ENCODE measurements at places on chromosomes 16 and 17. TPM values are rescaled to one million over a fixed set of nuclear protein-coding genes. Genes with fewer than 3 reads are reported as not detected.

DNA sequence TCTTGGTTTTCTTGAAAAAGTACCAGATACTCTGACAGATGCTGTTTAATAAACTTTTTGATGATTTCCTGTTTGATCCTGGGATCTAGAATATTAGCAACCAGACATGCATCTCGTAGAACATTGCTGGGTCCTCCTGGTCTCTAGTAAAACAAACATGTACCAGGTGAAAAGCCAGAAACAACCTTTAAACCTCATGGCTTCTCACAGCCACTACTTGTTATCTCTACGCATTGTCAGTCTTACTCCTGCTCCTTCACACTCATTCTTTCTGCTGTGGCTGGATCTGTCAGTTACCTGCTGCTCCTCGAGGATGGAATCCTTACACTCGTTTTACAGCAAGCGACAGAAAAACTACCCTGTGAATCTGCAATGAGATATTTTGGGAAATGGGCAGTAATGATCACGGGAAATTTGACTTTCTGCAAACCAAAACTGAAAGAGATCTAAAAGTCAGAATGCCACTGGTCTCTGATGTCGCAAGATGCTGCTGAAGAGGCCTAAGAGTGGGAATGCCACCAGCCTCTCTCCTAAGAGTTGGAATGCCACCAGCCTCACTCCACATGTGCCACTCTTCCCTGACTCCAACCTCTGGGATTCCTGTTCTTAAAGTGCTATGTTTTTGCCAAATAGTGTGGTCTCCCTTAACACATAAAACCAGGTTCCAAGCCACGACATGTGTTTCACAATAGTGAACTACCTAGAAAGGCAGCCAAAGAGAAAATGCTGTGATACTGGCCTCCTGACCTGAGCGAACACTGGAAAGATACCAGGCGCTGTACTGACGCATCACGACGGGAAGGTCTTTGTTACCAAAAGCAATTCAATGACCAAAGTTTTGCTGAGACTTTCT is 86.3 kb downstream of the VPS53 start:
- no peak overlapping the region for H3K4me3 ChIP-seq
- no peak for DNase-seq
- H3K4me1 ChIP-seq = no peaks in the 10 kb centered on the region
- no peaks in the 10 kb centered on the region for H3K27me3 ChIP-seq
- no peak overlapping the region for H3K27ac ChIP-seq
- H3K36me3 ChIP-seq = peaks cover 28% of the 10 kb centered on the region

DNA sequence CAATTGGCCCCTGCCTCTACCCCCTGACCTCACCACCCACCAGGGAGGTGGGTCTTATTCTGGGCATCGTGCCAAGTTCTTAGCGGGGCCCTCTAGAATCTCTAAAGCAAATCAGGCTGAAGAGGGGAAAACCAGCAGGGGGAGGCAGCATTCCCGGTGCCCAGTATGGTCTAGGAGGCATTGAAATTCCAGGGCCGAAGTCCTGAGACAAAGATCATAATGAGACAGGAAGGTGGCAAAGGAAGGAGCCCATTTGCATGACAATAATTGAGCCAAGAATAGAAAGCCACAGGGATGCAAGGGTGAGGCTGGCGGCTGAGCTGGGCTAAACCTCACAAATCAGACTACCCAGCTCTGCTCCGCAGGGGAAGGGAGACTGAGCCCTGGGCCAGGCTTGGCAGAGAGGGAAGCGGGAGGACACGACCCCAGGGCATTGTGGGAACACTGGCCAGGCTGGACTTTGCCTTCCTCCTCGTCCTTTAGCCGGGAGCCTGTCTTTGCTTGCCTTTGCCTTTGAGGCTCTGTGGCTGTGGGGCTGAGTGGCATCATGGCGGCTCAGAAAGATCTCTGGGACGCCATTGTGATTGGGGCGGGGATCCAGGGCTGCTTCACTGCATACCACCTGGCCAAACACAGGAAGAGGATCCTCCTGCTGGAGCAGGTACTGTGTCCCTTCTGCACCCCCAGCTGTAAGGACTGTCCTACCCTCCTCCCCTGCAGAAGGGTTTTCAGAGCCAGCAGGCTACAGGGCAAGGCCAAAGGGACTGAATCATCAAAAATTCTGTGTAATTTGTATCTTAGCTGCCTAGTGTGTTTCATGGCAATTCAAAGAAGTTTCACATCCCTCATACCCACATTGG is at the start of gene PIPOX:
Gene PIPOX (plus strand): TSS at position 463 of the 860 bp plus-strand sequence. CDS start 85 bp downstream, at position 548.
- no peak within 1 kb of the TSS for H3K4me3 ChIP-seq
- H3K27me3 ChIP-seq = no peaks in the 10 kb centered on the region
- no peaks in the 10 kb centered on the region for H3K36me3 ChIP-seq
- DNase-seq = no peak
- H3K27ac ChIP-seq = no peak within 1 kb of the TSS
- no peaks in the 10 kb centered on the region for H3K4me1 ChIP-seq

GRCh38 chr16:54291656-54292487 is 5.3 kb upstream of the IRX3 start:
- no peaks in the 10 kb centered on the region for H3K36me3 ChIP-seq
- H3K4me3 ChIP-seq = no peak overlapping the region
- no peak for DNase-seq
- H3K27ac ChIP-seq = no peak overlapping the region
- no peaks in the 10 kb centered on the region for H3K4me1 ChIP-seq

DNA sequence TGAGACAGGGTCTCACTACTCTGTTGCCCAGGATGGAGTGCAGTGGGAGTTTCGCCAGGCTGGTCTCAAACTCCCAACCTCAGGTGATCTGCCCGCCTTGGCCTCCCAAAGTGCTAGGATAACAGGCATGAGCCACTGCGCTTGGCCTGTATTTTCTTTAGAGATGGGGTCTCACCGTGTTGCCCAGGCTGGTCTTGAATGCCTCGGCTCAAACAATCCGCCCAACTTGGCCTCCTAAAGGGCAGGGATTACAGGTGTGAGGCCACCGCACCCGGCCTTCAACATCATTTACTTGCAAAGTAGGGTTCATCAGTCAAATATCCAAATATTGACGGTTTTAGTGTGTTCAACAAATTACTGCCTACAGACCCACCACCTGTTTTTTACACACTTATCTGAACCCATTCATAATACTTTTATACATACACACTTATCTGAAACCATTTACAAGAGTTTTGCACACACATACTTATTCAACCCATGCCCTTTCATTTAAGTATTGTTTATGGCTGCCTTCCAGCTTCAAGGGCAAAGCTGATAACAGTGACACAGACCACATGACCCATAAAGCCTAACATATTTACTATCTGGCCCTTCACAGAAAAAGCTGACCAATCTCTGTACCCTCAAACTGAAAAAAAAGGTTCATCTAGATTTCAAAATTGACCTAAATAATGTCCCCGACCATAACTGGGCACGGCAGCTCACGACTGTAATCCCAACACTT is 11.9 kb downstream of the TMEM170A start:
- peaks cover 20% of the 10 kb centered on the region for H3K36me3 ChIP-seq
- no peak overlapping the region for H3K27ac ChIP-seq
- DNase-seq = no peak
- H3K27me3 ChIP-seq = no peaks in the 10 kb centered on the region
- H3K4me1 ChIP-seq = peaks cover 12% of the 10 kb centered on the region
- no peak overlapping the region for H3K4me3 ChIP-seq

- no peak overlapping the region for H3K27ac ChIP-seq
- H3K27me3 ChIP-seq = no peaks in the 10 kb centered on the region
- H3K4me1 ChIP-seq = no peaks in the 10 kb centered on the region
- H3K4me3 ChIP-seq = no peak overlapping the region
- DNase-seq = no peak
These were observed 111.7 kb downstream of the SPECC1 start for GRCh38 chr17:20120836-20121235.

DNA sequence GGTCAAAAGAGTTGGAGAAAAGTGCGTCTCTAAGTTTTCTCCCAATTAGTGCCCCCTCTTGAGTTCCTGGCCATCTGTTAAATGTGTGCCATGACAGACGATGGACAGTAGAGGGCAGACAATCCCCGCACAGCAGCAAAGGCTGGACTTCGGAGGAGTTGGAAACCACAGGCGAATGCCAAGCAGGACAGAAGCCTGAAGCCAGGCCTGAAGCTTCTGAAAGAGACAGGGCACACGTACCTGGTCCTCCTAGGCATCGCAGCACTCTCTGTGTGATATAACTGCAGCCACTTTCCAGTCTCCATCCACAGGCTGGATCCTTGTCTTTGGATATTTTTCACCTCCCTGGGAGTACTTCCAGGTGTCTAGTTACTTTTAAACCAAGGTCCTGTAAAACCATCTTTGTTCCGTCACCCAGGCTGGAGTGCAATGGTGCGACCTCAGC is 14.5 kb downstream of the C17orf100 start:
- no peak overlapping the region for H3K27ac ChIP-seq
- H3K4me3 ChIP-seq = no peak overlapping the region
- DNase-seq = no peak

DNA sequence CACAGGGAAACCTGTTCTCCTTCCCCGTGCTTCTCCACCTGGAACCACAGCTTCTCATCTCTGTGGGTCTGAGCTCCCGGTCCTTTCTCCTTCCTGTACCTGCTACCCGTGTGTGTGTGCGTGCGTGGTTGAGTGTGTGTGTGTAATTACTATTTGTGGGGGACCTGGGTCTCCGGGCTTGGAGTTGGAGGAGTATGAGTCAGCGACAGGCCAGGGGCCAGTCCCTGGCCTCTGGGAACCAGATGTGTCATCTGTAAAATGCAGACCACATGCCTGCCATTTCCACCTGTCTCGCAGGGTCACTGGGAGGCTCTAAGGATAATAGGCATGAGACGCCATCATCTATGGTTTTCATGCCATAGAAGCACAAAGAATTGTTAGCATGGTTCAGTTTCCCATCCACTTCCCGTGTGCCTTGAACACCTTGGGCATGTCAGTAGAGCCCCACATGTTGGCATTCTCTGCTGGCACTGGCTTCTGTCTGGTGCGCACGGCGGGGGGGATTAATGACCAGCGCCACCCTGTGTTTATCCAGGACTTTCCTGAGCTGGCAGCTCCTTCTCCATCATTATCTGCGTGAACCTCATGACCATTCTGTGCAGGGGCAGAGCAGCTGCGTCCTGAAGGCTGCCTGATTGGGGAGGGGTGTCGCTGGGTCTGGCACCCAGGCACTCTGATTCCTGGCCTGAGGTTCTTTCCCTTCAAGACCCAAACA is 1.5 kb downstream of the ZNF205 start:
- no peak overlapping the region for H3K4me3 ChIP-seq
- no peak for DNase-seq
- no peaks in the 10 kb centered on the region for H3K27me3 ChIP-seq
- no peaks in the 10 kb centered on the region for H3K4me1 ChIP-seq

- no peak overlapping the region for H3K27ac ChIP-seq
- H3K27me3 ChIP-seq = peaks cover 10% of the 10 kb centered on the region
- H3K36me3 ChIP-seq = no peaks in the 10 kb centered on the region
- DNase-seq = peak; percentile 58
These were observed 3.6 kb upstream of the ZNHIT3 start for GRCh38 chr17:36482611-36483504.

GRCh38 chr16:30186782-30187555 is 3.6 kb downstream of the CORO1A start:
- no peaks in the 10 kb centered on the region for H3K27me3 ChIP-seq
- H3K27ac ChIP-seq = peak overlapping the region; percentile 77
- H3K36me3 ChIP-seq = peaks cover 31% of the 10 kb centered on the region
- H3K4me3 ChIP-seq = peak overlapping the region; percentile 91

- H3K27me3 ChIP-seq = no peaks in the 10 kb centered on the region
- H3K4me3 ChIP-seq = no peak overlapping the region
- no peaks in the 10 kb centered on the region for H3K36me3 ChIP-seq
These were observed 312.0 kb upstream of the CA10 start for GRCh38 chr17:52470553-52470952.

DNA sequence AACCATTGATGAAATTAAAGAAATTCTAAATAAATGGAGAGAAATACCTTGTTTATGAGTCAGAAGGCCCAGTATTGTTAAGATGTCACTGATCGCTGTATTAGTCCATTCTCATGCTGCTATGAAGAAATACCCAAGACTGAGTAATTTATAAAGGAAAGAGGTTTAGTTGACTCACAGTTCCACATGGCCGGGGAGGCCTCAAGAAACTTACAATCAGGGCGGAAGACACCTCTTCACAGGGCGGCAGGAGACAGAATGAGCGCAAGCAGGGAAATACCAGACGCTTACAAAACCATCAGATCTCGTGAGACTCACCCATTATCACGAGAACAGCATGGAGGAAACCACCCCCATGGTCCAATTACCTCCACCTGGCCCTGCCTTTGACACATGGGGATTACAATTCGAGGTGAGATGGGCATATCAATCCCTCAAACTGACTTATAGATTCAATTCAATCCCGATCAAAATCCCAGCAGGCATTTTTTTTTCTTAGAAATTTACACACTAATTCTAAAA is 157.2 kb downstream of the ENGASE start:
- H3K4me3 ChIP-seq = no peak overlapping the region
- H3K27ac ChIP-seq = no peak overlapping the region
- H3K27me3 ChIP-seq = no peaks in the 10 kb centered on the region
- DNase-seq = no peak
- no peaks in the 10 kb centered on the region for H3K36me3 ChIP-seq

- no peak overlapping the region for H3K4me3 ChIP-seq
- peaks cover 24% of the 10 kb centered on the region for H3K4me1 ChIP-seq
- no peaks in the 10 kb centered on the region for H3K27me3 ChIP-seq
These were observed 11.0 kb upstream of the CENPT start for GRCh38 chr16:67858500-67858899.

GRCh38 chr16:76622876-76623275 is 345.7 kb downstream of the CNTNAP4 start:
- no peaks in the 10 kb centered on the region for H3K36me3 ChIP-seq
- no peak overlapping the region for H3K4me3 ChIP-seq
- DNase-seq = no peak
- no peaks in the 10 kb centered on the region for H3K27me3 ChIP-seq
- no peak overlapping the region for H3K27ac ChIP-seq

DNA sequence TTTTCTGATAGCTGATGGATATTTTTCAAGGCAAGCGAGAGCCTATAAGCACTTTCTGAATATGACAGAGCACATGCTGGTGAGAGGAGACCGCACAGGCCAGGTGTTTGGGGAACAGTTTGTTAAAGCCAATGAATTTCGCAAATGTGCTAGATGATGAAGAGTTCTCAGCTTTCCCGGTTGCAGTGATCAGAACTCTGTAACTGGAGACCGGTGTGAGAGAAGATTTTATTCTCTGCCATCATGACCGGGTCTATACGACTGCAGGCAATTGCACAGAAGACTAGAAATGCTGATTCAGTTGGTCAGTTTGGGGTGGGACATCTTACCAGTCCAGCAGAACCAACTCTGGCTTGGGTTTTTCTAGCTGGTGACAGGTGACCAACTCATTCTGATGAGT is 25.4 kb downstream of the SMTNL2 start:
- no peak overlapping the region for H3K27ac ChIP-seq
- H3K4me3 ChIP-seq = no peak overlapping the region
- H3K4me1 ChIP-seq = no peaks in the 10 kb centered on the region
- DNase-seq = no peak
- no peaks in the 10 kb centered on the region for H3K27me3 ChIP-seq

GRCh38 chr17:28475151-28475900 is 1.9 kb downstream of the SLC13A2 start:
- H3K4me1 ChIP-seq = peaks cover 6% of the 10 kb centered on the region
- no peak for DNase-seq
- no peak overlapping the region for H3K4me3 ChIP-seq

The SPOP gene
- 86.1 TPM for total RNA-seq

The NUPR1 gene
- total RNA-seq = not detected

The CHST5 gene
- total RNA-seq = not detected

The KRTAP2-1 gene
- not detected for total RNA-seq
